ENCODE measurements at places on chromosomes 7 and 10. TPM values are rescaled to one million over a fixed set of nuclear protein-coding genes. Genes with fewer than 3 reads are reported as not detected.

GRCh38 chr10:48993627-48994026 is 54.0 kb upstream of the LRRC18 start:
- no peak for DNase-seq

- no peak for DNase-seq
Measured at GRCh38 chr7:7699380-7699779, 19.0 kb downstream of the RPA3 start.

GRCh38 chr10:83522881-83523386 is 616.4 kb upstream of the GHITM start:
- no peak for DNase-seq

- DNase-seq, result no peak
Measured at GRCh38 chr10:92800134-92800733, 48.1 kb upstream of the EXOC6 start.

DNA sequence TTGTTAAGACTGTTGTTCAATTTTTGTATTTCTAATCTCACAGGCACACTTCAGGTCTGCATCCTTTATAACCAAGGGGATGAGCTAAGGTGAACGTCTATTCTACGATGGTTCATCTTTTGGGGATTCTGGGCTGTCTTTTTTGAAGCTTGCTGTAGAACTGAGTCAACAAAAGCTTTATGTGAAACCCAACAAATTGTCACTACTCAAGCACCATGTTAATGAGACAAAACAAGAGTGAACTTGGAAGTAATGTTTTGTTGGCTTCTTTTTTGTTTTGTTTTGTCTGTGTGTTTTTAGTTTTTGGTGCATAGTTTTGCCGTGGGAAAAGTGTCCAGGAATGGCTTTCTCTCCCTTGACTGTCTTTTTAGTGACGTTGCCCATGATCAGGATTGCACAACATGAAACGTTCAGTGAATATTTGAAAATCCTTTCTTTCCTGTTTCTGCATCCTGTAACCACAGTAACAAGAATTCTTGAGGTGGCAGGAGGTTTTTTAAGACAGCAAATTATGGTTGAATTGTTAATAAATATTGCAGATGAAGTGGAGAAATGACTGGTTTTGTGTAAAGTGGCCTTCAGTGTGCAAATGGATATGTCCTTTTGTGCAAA is 65.6 kb downstream of the WIPF3 start:
- no peak for DNase-seq

DNA sequence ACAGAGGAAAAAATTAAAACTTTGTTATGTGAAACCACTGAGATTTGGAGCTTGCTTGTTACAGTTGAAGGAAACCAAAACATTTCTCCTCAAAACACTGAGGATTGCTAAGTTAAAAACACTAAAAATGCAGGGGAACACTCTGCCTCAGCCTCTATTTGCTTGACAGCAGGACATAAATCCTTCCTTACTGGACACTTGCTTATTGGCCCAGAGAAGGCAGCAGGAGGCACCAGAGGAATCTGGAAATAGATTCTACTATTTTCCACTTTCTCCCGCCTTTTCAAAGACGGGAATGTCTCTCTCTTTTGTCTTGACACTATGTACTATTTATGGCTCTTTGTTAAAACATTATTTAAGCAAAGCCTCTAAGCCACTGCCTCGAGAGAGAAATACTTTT is 67.9 kb downstream of the MTURN start:
- DNase-seq, result no peak

DNA sequence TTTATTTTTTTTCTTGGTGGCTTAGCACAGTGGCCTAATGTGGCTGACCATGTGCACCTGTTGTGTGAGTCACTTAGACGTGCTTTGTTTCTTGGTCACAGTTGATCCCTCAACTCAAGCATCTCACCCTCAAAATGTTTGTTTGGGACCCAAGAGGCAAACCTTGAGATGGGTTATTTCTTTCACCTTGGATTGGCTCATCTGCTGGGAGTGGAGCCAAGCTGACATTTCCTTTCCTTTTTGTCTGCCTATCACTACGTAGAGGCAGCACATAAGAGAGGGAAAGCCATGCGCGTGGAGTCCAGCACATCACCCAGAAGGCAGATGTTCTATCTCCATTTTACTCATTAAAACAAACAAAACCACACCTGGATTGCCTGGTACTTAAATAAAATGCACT is 6.4 kb upstream of the PRKCQ start:
- DNase-seq, result no peak

DNA sequence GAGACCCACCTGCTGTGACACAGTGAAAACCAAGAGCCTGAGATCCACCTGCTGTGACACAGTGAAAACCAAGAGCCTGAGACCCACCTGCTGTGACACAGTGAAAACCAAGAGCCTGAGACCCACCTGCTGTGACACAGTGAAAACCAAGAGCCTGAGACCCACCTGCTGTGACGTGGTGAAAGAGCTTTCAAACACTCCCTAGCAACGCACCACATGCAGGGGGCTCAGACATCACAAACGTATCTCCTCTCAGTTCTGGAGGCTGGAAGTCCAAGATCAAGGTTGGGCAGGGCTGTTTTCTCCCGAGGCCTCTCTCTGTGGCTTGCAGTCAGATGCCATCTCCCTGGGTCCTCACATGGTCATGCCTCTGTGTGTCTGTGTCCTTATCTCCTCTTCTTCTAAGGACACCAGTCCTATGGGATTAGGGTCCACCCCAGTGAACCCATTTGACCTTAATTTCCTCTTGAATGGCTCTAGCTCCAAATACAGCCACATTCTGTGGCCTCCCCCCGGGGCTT is 43.8 kb downstream of the INSIG1 start:
- no peak for DNase-seq

DNA sequence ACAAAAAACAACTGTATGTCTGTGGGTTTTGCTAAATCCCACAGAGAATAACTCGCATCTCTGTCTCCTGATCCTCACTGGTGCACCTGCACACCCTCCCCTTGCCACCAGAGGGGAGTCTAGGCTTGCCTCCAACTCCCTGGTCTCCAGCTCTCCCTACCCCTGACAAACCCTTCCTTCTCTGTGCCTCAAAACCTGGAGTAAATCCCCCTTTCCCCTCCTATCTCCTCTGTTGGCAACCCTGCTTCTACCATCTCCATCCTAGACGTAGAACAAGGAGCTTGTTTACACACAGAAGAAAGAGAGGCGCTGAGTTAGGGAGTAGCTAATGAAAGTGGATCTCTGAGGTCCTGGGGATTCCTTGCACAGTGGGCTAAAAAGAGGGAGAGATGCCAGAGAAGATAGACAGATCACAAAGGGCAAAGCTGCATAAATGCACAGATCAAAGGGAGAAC is 6.0 kb downstream of the MBLAC1 start:
- DNase-seq, result no peak

DNA sequence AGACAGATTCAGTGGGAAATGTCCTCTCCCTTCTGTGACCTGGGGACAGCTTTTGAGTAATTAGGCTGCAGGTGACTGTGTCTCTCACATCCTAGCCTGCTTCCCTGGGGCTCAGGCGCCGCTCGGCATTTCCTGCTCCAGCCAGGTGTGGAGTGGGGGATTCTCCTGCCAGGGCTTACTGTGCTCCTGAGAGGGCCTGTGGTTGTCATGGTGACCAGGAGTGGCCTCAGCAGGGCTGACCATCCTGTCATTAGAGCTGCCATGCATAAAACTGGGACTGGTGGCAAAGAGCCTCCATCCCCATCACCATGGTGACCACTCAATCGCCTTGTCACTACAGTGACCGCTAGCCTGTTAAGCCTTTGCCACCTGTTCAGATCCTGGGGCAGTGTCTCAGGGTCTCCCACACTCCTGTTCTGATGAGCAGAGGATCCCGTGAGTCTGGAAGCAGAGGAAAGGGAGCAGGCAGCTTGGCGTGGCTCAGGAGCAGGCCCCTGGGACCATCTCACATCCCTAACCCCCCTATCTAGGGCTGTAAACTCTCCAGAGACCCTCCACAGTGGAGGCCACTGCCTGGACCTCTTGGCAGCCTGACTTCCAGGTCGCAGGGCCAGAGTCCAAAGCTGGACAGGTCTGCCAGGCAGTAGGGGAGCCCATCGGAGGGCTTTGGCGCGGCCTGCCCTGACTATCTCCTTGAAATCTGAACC is at the start of gene GCK:
Gene GCK, minus strand, starts transcription at position 154 of the 707 bp plus-strand sequence. CDS start 486 bp downstream, outside the sequence.
- DNase-seq, result no peak

DNA sequence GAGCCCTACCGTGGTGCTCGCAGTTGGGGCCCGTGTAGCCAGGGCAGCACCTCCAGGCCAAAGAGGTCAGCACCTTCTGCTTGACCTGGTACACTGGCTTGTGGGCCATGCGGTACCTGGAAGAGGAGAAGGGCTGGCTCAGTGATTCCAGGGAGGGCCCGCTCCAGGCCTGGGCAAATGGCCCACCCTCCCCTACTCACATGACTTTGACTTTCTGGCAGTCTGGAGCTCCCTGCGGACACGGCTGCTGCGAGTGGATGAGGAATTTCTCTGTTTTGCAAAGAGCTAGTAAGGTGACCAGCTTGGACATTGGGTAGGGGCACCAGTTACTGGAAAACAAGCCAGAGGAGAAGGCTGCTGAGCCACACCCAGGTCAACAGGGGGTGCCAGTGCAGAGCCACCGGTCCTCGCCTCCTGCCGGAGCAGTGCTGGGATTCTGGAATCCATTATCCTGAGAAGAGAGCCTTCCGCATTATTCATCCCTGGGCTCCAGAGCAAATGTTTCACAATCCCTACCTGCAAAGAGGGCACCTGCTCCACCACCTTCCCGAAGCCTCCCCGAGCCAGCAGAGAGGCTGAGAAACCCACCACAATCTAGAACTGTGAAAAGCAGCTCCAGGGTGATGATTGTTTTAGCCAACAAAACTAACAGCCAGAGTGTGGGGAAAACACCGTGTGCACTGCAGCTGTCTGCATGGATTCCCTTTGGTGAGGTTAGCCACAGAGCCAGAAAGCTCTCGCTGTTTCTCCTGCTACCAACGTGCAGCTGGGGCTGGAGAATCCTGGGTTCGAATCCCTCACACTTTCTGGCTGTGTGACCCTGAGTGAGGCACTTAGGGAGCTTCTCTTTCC is 11.8 kb downstream of the MMRN2 start:
- no peak for DNase-seq

GRCh38 chr10:87519582-87519981 is 14.9 kb downstream of the MINPP1 start:
- DNase-seq, result no peak

DNA sequence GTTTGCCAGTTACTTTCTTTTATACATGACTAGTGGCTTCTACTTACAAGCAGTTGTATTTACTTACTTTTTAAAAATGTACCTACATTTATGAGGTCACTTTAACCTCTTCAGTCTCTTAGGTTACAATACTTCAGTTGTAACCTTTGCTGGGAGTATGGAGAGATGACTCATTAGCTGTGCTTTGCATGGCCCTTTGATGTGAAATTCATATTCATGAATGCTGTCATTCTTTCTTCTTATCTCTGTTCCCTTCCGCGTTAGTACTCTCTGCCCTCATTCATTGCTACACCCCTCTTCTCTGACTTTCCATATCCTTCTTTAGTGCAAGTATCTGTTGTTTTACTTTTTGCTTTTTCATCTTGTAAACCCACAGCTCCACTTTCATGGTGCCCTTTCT is 164.3 kb downstream of the BMPER start:
- DNase-seq, result no peak

- peak; percentile 83 for DNase-seq
Measured at GRCh38 chr7:35519971-35520809, 174.7 kb downstream of the HERPUD2 start.

DNA sequence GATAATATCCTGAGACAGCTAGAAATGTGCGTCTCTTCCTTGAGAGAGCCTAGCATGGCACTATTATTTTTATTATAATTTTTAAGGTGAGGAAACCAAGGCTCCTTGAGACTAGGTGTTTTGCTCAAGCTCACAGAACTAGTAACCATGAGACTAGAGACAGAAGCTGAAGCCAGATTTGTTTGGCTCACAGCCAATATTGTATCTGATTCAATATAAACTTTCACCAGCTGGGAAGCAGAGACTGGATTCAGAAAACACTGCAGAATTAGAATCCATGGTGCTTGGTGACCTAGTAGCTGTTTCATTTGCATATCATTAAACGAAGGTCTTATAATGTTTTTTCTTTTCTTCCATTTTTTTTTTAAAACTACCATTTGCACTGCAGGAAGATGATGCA is 64.4 kb downstream of the DNAJB9 start:
- no peak for DNase-seq

DNA sequence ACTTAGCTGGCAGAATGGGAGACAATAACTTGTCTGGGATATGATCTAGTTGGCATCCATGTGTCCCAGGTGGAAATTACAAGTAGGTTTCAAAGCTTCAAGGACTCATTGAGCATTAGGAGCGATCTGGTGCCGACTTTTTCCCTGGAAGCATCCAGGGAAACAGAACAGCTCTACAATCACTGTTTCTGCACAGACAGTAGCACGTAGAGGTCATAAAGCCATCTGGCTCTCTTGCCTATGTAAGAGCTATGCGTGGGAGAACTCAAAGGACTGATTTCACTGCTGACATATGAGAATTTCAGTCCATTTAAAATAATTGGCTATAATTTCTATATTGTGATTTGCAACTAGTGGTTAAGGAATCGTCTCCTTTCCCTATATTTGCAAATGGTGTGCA is 791.7 kb downstream of the REEP3 start:
- no peak for DNase-seq

GRCh38 chr10:63383141-63383540 is 82.6 kb downstream of the JMJD1C start:
- DNase-seq, result no peak

DNA sequence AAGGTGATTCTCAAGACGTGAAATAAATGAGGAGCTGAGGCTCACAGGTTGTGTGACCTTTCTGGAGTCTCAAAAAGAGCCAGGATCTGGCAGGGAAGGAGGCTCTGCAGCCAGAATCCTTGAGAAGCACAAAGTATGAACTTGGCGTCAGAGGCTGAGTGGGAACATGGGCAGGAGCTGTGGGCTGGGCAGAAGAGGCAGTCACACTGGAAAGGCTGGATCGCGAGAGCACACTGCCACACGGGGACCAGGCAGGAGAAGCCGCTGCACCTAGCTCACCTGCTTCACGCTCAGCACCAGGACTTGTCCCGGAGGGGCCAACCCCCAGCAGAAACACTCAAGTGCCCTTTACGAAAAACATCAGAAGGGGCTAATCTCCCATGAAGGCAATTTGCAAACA is 535.0 kb downstream of the TNS3 start:
- DNase-seq, result no peak

GRCh38 chr10:30637881-30638467 is 8.4 kb upstream of the LYZL2 start:
- DNase-seq, result no peak

DNA sequence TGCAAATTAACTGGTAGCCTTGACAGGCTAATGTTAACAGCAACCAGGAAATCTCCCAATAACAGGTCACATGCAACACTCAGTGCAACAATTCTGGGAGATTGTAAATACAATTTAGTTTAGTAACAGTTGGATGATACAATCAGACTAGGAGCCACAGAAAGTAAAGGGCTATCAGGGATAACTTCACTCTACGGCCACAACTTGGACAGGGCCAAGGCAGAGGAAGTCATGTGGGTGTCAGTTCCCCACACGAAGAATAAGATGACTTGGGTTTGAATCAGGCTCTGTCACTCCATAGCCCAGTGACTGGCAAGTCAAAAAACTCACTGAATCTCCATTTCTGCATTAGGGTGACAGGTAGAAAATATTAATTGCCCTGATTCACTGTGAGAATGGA is 217.3 kb upstream of the CCDC6 start:
- no peak for DNase-seq

The ZNF735 gene
- total RNA-seq, result not detected

The EIF5AL1 gene
- total RNA-seq, result 0.09 TPM

The SLC18A3 gene
- not detected for total RNA-seq

The PRTFDC1 gene
- total RNA-seq, result 4.7 TPM

The GRID2IP gene
- 0.18 TPM for total RNA-seq

Data from sciatic nerve (tissue), 2 donors.